ELR (cell line): ENCODE measurements at places on chromosomes 1 and 21.

DNA sequence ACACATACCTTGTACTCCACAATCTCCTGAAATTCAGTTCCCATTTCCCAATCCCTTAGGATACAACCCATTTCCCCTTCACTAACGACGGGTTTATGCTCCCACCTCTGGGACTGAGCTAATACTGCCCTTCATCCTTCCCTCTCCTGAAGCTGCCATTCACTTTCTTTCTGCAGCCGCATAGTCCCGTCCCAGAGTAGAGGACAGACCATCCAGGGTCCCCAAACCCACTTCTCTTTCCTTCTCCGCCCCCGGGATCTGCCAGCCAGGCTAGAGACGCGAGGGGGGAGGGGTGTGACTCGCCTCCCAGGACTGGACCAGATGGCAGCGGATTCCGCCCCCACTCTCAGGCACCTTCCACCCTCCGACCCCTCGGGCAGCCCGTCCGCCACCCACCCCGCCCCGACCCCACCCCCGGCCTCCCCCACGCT is 679 bp downstream of the ABL2 start:
- peak; percentile 62 for DNase-seq

GRCh38 chr21:41183575-41183974 is 15.6 kb downstream of the BACE2 start:
- no peak for DNase-seq

DNA sequence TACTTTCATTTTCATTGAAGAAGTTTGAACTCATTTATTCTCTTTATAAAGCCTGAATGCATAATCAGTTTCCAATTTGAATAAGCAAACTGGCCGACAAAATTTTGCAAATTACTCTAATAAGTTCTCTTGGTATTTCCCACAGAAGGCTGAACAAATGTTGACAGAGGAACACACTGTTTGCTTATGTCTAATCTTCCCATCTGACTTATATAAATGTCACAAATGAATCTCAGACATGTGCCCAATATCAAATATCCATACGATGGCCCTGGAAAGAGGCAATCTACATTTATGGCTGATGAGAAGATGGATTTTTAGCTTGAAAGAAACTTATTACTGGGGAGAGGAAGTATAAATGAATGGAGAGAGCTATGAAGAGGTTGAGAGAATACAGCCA is 380.6 kb upstream of the ZRANB2 start:
- no peak for DNase-seq

DNA sequence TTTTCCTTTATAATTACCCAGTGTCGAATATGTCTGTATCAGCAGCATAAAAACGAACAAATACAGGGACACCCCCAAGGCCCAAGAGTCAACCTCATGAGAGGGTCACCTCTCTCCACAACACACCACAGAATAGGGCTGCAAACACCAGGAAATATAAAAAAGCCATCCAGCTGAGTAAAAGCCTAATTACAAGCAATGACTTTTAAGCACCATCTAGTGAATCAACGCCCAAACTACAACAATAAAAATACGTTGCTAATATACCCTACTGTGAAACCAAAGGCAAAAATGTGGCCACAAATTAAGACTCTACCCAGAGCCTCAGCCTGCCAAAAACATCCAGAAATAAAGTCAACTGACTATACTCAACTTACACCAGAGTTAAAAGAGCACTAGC is 817.9 kb upstream of the NEGR1 start:
- DNase-seq: peak; percentile 7

- peak; percentile 14 for DNase-seq
Observed at GRCh38 chr1:211236633-211237320, 22.4 kb upstream of the RCOR3 start.

DNA sequence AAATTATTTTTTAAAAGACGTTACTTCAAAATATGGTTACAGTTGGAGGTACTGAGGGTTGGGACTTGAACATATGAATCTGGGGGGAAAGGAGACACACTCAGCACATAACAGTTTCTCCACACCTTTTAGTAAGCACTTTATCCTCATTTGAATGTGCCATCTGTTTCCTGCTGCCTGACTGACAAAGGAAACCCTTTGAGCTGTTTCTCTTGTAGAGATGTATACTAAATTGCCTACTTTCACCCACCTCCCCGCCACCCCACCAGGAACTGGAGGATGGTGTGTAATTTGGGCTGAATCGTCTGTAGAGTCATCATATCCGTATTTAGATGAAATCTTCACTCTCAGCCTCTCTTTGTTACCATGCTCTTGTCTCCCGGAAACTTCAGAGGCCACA is 108.1 kb downstream of the KAZN start:
- no peak for DNase-seq

- peak; percentile 72 for DNase-seq
Observed at GRCh38 chr1:56578138-56578962, 1.0 kb downstream of the PLPP3 start.

DNA sequence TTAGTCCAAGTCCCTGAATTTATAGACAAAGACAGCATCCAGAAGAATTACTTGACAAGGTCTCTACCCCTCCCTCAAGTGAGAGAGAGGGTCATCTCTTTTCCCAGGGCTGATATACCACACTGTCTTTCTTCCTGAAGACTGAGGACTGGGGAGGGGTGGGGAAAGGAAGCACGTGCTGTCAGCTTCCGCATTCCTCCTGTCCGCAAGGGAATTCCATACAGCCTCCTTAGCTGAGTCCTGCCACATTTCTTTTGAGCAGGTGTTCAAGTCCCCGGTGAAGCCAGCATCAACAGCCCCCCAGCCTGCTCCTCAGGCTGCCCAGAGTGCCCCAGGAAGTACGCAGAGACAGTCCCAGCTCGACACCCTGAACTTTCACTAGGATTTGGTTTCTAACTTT is 34.2 kb downstream of the PCAT6 start:
- DNase-seq: no peak

DNA sequence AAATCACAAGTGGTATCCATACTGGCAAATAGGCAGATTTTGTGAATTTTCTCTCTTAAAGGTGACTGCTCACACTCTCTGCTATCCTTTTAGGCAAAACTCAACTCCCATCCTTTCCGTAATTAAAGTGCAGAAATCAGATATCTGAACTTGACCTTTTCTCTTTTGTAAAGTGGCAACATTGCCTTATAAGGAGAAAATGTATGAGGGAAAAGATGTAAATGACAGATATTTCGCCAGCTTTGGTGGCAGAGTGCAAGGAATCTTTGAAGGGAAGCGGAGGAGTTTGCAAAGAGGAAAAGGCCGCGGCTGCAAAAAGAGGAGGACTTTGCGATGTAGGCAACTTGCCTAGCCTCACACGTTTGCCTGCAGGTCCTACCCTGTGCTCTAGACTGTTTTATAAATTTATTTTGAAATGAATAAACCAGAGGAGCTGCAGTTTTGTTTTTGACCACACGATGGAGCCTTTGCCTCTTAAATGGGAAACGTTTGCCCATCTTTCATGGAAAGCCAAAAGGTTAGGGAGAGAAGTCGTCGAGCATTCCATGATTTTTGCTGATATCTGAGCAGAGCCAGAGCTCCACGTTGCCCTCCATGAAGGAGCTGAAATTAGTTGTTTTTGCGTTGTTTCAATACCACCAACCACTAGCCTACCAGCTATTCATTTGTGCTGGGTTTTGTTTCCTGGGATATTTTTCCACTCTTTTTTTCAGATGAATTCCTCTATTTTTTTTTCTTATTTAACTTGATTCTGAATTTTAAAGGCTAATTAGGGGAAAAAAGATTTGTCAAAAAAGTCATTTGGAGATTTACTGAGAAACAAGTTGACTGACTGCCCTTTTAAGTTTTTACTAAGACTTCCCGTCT is 242.3 kb downstream of the LMX1A start:
- DNase-seq: peak; percentile 67

GRCh38 chr1:230575886-230576500 is 66.3 kb upstream of the COG2 start:
- DNase-seq: no peak

DNA sequence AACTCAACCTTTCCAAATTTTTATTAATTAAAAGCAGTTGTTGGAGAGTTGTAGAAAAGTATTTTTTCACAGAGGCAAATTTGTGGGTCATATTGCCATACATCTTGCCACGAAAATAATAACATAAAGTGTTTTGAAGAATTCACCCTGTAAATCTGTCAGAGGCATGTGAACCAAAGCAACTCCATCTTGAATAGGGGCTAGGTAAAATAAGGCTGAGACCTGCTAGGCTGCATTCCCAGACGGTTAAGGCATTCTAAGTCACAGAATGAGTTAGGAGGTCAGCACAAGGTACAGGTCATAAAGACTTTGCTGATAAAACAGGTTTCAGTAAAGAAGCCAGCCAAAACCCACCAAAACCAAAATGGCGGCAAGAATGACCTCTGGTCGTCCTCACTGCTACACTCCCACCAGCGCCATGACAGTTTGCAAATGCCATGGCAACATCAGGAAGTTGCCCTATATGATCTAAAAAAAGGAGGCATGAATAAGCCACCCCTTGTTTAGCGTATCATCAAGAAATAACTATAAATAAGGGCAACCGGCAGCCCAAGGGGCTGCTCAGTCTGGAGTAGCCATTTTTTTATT is 4.4 kb upstream of the CNN3 start:
- no peak for DNase-seq

DNA sequence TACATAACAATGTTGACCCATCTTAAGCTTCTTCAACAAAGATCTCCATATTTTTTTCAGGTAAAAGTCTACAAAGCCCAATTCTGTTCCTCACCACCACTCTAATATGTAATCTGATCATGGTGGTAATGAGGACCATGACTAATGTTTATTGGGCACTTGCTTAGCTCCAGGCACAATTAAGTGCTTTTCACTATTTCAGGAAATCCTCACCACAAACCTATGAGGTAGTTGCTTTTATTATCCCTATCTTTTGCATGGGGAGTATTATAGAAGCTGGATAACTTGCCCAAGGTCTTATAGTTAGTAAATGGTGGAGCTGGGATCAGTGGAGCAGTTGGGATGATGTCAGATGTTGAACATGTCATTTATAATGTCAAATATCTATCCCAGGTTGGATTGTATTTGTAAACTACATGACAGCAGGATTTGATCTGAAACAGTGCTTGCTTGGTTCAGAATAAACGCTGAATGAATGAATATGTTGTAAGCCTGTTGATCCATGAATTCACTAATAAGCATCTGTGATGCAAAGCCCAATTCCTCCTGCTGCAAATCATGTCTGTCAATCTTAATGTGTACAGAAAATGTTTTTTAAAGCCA is 283.3 kb upstream of the ST6GALNAC5 start:
- DNase-seq: no peak

DNA sequence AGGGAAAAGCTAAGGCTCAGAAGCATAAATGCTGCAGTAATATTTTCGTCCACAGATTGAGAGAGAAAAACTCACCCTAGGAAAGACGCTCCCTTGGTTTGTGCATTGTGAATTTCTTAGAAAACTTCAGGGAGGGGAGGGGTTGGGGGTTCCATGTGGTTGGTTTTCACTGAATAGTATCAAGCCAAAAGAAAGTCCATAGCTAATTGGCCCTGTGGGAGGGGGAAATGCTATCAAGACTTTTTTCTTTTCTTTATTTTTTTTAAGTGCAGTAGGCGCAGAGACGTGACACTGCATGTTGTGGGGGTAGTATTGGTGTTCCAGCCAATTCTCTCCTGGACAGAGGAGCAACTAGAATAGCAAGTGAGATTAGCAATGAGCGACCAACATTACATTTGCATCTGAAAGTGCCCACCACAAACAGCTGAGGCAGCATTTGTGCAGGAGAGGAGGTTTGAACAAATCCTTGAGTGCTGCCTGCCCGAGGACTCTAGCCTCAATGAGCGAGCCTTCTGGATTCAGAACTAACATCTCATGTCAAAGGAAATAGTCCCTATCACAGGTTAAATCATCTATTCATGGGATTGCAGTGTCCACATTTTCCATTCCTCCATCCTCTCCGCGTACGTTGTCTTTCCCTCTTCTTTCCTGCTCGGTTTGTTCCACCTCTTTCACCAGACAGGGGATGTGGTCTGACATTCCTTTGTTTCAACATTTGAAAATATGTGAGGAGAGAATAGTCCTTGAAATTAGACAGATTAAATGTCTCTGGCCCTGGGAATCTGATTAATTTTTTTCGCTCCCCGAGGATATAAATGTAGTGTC is 118.0 kb upstream of the MARK1 start:
- DNase-seq: no peak

DNA sequence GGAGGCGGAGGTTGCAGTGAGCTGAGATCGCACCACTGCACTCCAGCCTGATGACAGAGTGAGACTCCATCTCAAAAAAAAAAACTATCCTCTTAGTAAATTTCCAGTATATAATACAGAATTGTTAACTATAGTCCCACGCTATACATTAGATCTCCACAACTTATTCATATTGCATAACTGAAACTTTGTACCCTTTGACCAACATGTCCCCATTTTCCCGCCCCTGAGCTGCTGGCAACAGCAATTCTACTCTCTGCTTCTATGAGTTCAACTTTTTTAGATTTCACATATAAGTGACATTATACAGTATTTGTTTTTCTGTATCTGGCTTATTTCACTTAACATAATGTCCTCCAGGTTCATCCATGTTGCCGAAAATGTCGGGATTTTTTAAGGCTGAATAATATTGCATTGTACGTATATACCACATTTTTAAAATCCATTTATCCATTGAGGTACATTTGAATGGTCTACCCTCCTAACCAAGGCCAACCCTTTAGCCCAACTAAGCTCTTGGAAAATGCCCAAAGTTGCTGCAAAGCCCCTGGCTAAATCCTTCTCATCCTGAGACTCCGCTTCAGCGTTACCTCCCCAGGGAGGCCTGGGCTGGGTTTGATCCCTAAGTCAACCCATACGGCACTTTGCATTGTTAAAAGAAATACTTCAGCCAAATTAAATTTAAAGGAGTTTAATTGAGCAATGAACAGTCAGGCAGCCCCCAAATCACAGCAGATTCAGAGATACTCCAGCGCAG is 34.2 kb downstream of the NEK2 start:
- DNase-seq: no peak
